Fibroblast of skin of abdomen (primary cell): ENCODE measurements at places on chromosomes 2 and 18.

DNA sequence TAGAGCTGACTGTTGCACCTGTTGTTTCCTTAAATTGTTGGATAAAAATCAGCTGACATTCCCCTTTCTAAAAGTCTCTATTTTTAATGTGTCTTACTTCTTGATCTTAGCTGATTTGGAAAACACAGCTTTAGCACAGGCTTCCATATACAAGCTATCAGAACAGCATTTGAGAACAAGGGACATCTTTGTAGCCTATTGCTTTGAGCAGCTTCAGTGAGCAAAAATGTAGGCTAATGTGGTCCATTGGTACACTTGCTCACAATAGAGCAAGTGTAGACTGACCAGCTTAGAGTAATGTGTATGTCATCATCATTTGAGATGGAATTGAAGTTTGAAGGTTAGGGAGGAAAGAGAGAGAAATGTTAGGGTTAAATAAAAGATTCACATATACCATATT lies 7.0 kb downstream of the INPP1 start:
- no peak for DNase-seq

DNA sequence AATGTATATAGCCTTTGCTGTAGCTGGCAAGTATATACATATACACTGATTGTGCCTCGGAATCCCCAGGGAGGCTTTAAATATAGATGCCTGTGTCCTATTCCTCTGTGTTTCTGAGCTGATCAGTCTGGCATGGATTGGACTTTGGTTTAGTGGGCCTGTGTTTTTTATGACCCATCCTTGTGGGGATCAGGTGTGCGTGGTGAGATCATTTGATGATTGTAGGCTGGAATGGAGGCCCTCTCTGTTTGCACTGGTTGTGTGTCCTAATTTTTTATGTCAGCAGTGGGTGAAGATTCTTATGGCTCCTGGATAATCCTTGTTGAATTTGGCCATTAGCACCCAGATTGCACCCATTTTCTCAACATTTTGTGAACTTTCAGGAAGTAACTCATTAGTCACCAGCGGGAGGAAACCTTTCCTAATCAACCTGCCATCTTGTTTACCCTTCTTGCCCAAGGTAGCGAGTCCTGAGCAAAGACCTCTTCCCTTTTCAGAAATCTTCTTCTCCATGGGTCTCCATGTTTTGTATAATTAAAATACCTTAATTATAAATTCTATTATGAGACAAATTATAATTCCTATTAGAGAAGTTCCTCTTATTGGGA lies 75.8 kb downstream of the UGGT1 start:
- DNase-seq, result no peak

- no peak for DNase-seq
Measured at GRCh38 chr2:44455877-44456276, 94.1 kb downstream of the CAMKMT start.

DNA sequence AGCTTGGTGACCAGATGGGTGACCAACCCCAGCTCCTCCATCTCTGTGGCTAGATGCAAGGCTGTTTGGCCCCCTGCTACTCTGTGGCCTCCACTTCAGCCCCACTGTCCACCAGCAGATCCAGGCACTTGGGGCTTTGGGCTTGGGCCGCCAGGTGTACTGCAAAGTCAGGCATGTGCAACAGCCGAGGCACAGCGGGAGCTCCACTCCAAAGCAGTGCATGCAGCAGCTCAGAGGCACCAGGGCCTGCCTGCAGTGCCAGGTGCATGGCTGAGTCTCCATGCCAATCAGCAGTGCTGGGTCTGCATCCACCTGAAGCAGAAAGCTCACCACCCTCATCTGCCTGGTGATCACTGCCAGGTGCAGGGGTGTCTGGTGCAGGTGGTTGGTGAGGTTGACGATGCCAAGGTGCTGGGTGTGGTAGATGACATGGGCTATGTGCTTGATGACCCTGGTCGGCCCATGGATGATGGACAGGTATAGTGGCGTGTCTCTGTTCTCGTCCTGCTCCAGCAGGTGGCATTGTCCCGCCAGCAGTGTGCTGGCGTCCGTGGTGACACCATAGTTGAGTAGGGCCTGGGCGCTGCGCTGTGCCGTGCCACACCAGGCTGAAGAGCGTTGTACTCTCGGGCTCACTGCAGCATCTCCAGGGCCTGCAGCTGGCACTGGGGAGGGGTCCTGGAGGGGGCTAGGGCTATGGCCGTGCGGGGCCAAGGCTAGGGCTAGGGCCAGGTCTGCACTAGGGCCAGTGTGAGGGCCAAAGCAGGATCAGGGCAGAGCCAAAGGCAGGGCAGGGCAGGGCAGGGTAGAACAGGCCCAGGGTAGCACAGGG lies 1.0 kb upstream of the ANKRD62 start:
- DNase-seq, result no peak
